ENCODE measurements at places on chromosomes 11 and 22.

DNA sequence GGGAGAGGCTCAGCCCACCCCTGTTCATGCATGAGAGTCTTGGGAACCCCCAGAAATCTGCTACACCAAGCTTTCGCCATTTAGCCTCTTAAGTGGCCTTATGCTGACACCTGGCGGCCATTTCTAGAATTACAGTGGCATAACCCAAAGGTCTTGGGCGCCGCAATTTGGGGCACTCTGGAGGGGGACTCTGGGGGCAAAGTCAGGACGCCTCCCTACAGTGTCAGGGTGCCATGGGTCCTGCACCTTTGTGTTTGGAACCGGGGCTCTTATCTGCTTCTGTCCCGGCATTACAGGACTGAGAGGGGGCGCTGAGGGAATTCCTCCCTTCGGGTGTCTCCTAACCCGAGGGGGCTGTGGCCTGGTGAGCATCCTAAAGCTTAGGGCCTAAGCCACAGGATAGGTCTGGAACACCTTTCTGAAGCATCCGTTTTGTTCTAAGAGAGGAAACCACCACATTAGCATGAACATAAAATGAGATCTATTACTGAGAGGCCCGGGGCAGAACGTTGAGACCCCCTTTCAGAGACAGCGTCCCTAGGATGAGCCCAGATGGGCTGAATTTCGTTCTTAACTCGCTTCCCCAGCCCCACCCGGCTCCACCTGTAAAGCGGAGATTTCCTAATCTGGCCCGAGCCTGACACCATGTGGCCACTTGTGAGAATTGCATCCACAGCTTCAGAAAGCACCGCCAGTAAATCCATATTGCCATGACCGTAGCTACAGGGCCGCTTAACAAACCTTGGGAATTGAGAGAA is 9.3 kb downstream of the INS start:
- no peak for DNase-seq

DNA sequence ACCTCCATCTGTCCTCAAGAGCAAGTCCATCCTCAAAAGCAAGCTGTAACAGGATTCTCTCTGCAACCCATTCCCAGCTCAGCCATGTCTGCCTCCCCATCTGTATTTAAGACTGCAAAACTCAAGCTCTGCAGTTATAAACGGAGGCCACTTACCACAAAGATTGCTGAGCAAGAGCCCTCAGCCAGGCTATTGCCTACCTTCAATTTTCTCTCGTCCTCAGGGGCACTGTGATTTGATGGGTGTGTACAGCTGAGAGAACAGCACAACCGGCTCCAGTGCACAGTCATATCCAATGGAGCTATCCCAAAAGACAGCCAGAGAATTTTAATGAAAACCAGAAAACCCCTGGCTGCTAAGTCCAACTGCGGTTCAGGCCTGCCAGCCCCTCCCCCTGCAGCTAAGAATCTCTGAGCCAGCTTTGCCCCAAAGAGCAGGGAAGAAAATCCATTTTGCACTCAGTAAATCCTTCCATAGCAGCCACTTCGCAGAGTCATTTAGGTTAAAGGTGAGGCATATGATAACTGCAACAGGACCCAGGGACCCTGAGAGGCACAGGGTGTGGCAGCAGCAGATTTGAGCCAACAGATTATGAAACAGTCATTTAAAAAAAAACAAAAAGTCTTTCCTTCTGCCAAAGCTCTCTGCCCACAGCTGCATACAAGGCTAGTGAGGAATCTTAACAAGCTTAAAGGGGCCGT is 37.6 kb downstream of the RAB30 start:
- DNase-seq: no peak

DNA sequence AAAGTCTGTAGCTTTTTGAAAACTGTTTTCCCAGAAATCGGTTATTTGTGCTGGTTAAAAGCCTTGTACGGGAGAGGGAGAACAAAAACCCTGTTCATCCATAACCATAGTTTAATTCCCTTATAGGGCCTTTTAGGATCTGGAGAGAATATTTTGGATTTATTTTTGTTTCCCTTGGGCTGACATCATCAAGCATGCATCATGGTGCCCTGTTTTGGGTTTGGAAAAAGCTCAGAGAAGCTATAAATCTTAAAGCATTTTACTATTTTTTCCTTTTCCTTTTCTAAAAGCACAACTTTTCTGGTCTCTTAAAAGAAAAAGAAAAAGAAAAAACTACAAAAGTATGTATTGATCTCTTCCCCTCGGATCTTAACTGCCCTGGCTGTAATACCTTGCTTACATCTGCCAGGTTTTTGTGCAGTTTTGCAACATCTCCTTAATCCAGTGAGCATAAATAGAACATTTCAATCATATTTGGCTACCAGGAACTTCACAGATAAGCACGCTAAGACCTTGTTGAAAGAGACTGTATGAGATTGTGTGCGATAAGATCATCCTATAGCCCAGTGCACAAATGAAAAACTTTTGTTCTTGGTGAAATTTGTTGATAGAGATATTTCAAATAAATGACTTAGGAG is 88.0 kb downstream of the ZBTB16 start:
- DNase-seq: no peak

GRCh38 chr11:824292-824880 is 3.3 kb upstream of the CRACR2B start:
- no peak for DNase-seq

DNA sequence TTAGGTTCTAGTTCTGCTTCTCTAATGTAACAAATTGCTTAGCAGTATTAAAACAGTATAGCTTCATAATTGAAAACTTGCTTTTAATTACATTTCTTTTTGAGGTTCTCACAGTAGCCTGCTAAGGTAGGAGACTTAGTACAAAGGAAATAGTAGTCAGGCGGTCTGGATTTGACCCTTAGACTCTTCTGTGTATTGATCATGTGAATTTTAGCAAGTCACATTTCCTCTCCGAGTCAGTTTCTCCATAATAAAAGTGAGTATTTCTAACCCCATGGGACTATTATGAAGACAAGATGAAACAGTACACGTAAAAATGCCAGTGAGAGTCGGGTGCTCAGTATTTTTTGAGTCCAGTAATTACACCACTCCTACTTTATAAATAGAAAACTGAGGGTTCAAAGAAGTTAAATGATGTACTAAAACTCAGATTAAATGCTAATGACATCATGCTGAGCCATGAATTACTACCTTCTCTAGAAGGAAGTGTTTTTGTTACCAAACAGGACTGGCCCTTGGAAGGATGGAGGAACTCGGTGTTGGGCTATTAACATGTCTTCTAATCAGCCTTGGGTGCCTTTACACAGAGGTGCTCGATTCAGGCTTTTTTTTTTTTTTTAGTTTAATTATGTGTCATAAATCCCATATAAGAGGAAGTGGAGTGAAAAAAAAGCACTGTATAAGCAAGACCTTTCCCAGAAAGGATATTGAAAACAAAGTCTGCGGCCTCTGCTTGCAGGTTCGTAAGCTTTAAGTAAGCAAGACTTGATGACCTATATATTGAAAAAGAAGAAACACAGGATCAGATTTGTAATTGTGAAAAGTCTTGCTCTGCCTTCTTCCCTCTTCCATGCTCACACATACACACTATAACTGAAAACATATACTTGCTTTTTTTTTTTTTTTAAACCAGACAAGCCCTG is 109.0 kb downstream of the EMSY start:
- DNase-seq: no peak

GRCh38 chr22:50310031-50310722 is 2.7 kb upstream of the PLXNB2 start:
- DNase-seq: no peak

Measured in cerebellar nuclear complex (tissue), 1 donor.